Psoas muscle (tissue), 8 donors: ENCODE measurements at places on chromosomes 2 and 18. TPM values are rescaled to one million over a fixed set of nuclear protein-coding genes. Genes with fewer than 3 reads are reported as not detected.
A peak's percentile ranks its signal among the peaks of the same experiment; 100 is the strongest.

Gene CD8B
- polyA plus RNA-seq = 0.13 TPM

DNA sequence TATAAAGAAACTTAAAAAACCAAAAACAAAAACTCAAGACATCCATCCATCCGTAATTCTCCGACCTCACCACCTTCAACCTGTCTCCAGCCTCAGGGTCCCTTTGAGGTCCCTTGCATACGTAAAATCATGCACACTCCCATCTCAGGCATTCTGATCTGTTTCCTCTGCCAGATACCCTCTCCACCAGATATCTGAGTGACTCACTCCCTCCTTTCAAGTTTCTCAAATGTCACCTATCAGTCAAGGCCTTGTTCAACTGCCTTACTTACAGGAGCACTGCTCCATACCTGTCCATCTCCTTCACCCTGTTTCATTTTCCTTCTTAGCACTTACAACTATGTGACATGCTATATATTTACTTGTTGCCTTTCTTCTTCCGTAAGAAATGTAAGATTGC is 369.3 kb downstream of the NBAS start:
- no peak for DNase-seq

GRCh38 chr18:56107821-56108477 is 520.0 kb upstream of the TCF4 start:
- DNase-seq = no peak

DNA sequence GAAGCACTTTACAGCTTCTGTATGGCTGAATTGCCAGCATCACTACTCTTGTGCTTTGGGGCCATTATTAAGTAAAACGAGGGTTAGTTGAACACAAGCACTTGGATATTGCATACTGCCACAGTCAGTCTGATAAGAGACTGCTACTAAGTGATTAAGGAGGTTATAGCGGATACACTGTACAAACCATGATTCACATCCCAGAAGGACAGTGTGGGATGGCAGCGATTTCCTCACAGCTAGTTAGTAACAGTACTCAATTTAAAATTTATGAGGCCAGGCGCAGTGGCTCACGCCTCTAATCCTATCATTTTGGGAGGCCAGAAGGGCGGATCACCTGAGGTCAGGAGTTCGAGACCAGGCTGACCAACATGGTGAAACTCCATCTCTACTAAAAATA is 2.6 kb upstream of the BMPR2 start:
- no peak for DNase-seq

Gene GCA
- 2.4 TPM for polyA plus RNA-seq

Gene UGT1A3
- not detected for polyA plus RNA-seq

Gene FBLN7
- polyA plus RNA-seq = 0.23 TPM

DNA sequence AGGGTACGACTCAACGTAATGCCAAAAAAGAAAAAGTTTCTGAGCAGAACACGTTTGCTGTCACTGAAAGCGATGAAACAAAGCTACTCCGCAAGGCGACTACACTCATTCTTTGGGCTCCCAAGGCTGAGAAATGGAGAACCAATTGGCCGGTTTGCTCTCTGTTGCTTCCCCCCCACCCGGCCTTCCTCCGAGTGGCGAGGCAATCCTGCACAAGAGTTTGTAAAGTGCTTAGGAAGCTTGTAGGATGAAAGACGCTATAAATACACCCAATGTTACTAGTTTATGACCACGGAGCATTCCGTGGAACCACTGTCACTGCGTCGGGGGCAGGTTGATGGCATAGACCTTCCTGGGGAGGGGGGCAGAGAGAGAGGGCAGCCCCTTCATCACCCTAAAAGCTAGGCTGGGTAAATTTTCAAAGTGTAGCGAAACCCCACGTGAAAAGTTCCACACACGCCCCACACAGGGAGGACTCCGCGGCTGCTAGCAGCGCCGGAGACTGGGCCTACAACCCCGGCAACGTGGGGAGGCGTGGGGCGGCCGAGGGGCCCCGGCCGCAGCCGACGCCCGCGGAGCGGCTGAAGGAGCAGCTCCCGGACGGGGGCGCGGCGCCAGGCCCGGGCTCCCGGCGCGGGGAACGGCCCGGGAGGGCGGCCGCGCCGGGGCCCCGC is 915 bp downstream of the CUL3 start:
- DNase-seq = peak; percentile 35

Gene SPDYA
- 0.31 TPM for polyA plus RNA-seq

GRCh38 chr2:166609183-166609959 is 115.3 kb upstream of the SCN7A start:
- DNase-seq = no peak

Gene SAP130
- 6.3 TPM for polyA plus RNA-seq

GRCh38 chr18:13546638-13547037 is 179.7 kb downstream of the FAM210A start:
- no peak for DNase-seq

Gene TNFRSF11A
- 0.15 TPM for polyA plus RNA-seq

GRCh38 chr18:44033144-44033701 is 647.5 kb upstream of the SETBP1 start:
- no peak for DNase-seq

DNA sequence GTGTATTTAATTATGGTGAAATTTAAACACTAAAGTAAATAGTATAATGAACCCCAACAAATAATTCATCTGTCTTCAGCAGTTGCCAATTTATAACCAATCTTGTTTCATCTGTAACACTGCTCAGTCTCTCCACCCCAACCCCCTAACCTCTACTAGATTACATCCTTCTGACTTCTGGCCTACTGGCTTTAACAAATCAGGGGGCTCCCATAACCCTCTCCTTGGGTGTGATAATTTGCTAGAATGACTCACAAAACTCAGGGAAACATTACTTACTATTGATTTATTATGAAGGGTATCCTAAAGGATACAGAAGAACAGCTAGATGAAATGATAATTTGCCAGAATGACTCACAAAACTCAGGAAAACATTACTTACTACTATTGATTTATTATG is 50.7 kb downstream of the PIK3C3 start:
- no peak for DNase-seq

DNA sequence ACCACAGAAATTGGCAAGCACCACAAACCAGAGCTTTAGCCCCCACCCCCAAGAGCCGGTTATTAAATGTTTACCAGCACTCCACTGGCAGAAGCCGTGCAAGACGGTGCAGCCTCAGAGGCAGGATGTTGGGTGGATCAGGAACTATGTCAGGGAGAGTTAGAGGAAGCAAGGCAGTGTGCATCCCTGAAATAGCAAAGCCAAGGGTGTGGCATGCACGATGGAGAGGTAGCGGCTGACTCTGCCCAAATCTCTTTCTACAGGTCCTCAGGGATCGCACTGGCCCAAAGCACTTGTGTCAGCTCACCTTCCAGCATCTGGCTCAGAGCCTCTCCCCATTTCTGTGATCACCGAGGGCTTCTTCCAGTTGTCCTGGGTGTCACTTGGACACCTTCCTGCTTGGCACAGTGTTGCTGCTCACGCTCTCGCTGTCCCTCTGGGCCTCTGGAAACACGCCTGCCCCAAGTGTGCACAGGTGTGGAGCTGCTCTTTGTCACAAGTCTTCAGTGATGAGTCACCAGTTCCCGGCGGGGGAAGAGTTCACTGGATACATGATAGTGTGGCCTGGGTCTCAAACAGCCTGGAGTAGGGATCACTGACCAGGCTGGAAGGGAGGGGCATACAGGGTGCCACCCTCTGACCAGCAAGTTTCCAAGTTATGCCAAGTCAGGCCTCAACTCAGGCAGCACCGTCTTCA is 17.3 kb upstream of the B3GNT7 start:
- no peak for DNase-seq

- DNase-seq = no peak
Observed at GRCh38 chr2:195304310-195304709, 352.7 kb upstream of the SLC39A10 start.

DNA sequence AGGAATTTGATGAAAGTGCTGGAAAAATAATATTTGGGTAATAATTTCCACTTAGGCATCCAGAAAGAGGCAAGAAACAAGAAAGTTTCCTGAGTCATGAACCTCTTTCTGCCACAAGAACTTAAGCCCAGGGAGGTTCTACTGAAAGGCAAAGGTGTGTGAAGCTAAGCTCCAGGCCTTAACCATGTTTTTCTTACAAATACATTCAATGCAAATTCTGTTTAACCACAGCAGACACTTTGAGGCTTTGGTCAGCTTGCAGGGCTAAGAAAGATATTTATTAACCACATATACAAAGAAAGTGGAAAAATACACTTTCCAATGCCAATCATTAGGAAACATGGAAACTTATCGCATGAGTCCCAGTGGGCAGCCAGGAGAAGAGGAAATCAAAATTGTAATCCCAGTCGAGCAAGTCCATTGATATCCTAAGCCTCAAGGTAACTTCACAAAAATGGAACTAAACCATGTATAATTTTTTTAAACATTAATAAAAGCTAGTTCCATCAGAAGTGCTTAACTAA is 68.3 kb downstream of the PIEZO2 start:
- no peak for DNase-seq
